ENCODE measurements at places on chromosomes 16 and 17.
A peak's percentile ranks its signal among the peaks of the same experiment; 100 is the strongest.

DNA sequence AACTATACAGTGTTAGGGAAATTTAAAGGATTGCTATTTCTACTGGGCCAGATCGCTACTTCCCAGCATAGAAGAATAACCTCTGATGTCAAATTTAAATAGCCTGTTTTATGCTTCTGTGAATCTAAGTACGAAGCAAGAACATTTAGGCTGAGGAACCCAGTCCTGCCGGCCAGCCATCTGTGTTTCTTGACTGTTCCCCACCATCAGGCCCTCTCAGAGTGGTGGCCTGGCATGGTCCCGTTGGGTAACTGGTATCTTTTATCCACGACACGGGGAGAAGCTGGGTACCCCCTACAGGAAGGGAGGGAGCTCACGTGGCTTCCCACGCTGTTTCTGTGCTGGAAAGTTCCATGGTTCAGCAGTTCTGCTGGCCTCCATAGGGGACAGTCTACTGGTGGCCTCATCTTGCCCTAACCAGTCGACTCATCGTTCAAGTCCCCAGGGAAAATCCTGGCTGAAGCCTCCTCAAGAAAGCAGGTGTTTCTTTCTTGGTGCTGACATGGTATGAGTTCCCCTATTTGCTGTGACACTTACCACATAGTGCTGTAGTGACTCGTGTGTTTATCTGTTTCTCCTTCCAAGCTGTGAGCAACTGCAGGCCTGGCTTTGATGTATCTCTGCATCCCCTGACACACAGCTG, 201.7 kb upstream of the NLRP1 start:
- H3K27me3 ChIP-seq: peaks cover 39% of the 10 kb centered on the region
- H3K4me1 ChIP-seq: no peaks in the 10 kb centered on the region
- no peak overlapping the region for H3K4me3 ChIP-seq

DNA sequence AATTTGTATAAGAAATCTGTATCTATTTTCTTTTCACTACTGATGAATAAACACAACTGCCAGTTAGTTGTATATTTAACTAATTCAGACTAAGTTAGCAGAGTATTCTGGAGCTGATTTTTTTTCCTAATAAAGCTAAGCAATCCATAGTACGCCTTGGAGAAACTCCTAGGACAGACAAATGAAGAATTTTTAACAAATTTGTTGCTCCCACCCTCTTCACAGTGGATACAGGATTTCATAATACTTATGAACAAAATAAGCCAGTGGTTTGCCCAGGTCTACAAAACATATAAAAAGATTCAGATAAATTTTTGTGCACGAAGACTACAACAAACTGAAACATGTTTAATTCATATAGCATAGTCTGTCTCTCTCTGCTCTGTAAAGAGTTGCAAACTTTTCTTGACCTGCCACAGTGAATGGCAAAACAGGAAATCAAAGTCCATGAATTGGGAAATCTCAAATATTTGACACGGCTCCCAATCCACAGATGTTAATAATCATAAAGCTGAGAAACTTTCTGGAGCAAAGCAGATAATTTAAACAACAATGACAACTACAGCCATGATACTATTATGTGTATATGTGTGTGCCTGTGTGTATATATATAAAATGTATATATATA, 594 bp upstream of the ABCA6 start:
- H3K27me3 ChIP-seq: peaks cover 33% of the 10 kb centered on the region
- peak overlapping the region; percentile 16 for H3K27ac ChIP-seq
- DNase-seq: no peak
- no peak overlapping the region for H3K4me3 ChIP-seq
- H3K4me1 ChIP-seq: peaks cover 8% of the 10 kb centered on the region

GRCh38 chr17:63173450-63173849, 207.4 kb downstream of the TANC2 start:
- peaks cover 7% of the 10 kb centered on the region for H3K36me3 ChIP-seq
- no peaks in the 10 kb centered on the region for H3K27me3 ChIP-seq
- peaks cover 38% of the 10 kb centered on the region for H3K4me1 ChIP-seq
- H3K4me3 ChIP-seq: no peak overlapping the region
- peak overlapping the region; percentile 91 for H3K27ac ChIP-seq

GRCh38 chr17:82897514-82898249, 57.9 kb upstream of the ZNF750 start:
- no peaks in the 10 kb centered on the region for H3K27me3 ChIP-seq
- H3K36me3 ChIP-seq: peaks cover 35% of the 10 kb centered on the region
- peaks cover 19% of the 10 kb centered on the region for H3K4me1 ChIP-seq
- no peak for DNase-seq
- no peak overlapping the region for H3K4me3 ChIP-seq
- no peak overlapping the region for H3K27ac ChIP-seq

DNA sequence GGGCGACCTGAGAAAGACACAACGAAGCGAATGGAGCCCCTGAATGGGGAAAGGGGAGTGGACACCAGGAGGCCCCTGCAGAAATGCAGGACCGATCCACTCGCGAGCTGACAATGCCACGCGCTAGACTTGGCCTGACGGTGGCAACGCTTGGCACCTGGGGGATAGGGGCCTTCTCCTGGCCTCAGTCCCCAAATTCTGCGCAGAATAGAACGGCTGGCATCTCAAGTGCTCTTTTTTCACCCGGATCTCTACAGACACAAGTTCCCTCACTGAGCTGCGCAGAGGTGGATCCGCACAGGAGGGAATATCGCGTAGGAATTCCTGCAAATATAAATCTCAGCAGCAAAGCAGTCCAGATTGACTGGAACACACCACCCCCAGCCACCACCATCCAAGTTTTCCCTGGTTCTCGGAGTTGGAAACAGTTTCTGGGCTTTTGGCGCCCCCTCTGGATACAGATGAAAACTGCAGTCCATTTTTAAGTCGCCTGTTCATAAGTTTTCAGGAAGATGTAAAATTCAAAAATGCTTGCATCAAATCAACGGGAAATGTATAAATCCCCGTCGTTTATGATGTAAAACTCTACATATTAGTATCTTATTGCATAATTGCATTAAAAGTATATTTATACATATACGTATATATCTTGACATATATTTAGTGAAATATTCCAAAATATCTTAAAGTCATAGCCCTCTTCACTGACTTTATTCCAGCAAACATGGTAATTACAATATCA, 2.3 kb upstream of the SOX9 start:
- H3K4me3 ChIP-seq: peak overlapping the region; percentile 73
- H3K27me3 ChIP-seq: peaks cover 78% of the 10 kb centered on the region
- peaks cover 59% of the 10 kb centered on the region for H3K4me1 ChIP-seq
- no peak overlapping the region for H3K27ac ChIP-seq
- H3K36me3 ChIP-seq: peaks cover 6% of the 10 kb centered on the region

DNA sequence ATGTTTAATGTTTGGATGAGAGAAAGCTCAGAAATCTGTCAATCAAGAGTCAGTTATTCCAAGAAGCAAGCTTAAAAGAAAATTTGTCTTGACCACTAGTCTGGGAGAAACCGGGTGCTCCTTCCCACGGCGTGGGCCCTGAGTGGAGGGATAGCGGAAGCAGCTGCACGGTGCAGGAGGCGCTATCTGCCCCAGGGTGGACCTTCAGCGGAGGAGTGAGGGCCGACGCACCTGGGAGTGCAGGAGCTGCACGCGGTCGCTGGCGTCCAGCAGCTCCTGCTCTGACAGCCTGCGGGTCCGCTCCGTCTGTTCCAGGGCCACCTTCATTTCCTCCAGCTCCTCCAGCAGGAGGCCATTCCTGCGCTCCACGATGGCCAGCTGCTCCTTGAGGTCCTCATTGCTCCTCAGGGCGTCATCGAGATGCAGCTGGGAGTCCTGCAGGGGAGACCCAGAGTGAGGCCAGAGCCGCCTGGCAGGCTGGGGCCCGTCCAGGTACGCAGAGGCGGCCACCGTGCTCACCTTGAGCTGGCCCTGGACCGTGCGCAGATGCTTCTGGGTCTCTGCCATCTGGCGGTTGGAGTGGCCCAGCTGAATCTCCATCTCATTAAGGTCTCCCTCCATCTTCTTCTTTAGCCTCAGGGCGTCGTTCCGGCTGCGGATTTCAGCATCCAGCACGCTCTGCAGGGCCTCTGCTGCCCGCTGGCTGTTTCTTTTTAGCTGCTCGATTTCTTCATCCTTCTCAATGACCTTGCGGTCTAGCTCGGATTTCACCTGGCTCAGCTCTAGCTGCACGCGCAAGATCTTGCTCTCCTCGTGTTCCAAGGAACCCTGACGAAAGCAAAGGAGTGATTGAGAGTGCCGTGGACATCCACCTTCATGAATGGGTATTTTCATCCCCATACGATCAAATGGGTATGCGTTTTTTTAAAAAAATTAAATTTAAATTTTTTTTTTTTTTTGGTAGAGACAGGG, 63.5 kb downstream of the MYH13 start:
- H3K4me3 ChIP-seq: no peak overlapping the region
- no peak for DNase-seq
- H3K4me1 ChIP-seq: peaks cover 6% of the 10 kb centered on the region
- peaks cover 11% of the 10 kb centered on the region for H3K27me3 ChIP-seq
- no peak overlapping the region for H3K27ac ChIP-seq
- H3K36me3 ChIP-seq: no peaks in the 10 kb centered on the region

DNA sequence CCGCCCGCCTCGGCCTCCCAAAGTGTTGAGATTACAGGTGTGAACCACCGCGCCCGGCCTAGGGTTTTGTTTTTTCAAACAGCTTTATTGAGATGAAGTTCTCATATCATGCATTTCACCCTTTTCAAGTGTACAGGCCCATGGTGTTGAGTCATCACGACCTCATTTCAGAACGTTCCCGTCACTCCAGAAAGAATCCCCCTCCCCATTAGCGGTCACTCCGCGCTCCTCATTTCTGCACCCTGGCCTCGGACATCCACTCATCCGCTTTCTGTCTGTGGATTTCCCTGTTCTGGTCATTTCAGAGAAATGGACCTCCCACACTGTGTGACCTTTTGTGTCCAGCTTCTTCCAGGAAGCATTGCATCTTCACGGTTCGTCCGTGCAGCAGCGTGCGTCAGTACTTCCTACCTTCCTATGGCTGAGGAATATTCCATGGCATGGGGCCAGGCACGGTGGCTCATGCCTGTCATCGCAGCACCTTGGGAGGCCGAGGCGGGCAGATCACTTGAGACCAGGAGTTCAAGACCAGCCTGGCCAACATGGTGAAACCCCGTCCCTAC, 135.2 kb upstream of the GSE1 start:
- DNase-seq: no peak
- H3K4me1 ChIP-seq: peaks cover 44% of the 10 kb centered on the region
- no peak overlapping the region for H3K4me3 ChIP-seq
- H3K27me3 ChIP-seq: no peaks in the 10 kb centered on the region
- peak overlapping the region; percentile 81 for H3K27ac ChIP-seq

- no peak overlapping the region for H3K27ac ChIP-seq
- no peak for DNase-seq
- H3K4me3 ChIP-seq: no peak overlapping the region
- peaks cover 7% of the 10 kb centered on the region for H3K4me1 ChIP-seq
Observed at GRCh38 chr17:40675905-40676304, 10.9 kb upstream of the KRT222 start.

DNA sequence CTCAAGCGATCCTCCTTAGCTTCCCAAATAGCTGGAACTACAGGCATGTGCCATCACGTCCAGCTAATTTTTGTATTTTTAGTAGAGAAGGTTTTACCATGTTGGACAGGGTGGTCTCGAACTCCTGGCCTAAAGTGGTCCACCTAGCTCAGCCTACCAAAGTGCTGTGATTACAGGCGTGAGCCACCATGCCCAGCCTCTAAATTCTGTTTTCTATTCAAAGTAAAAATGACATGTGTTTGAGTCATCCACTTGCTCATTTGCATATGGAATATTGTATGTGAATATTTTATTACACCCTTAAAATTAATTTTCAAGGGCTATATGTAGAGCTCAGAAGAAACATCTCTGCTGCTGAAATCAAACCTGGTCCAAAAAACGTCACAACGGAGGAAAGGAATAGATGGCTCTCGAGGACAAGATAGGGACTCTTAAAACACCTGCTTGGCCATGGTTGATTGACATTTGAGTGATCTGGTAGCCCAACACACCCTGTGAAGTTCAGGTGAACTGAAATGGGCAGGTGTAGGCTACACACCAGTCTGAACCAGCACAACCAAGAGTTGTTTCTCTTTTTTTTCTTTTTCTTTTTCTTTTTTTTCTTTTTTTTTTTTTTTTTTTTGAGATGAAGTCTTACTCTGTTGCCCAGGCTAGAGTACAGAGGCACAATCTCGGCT, 51.1 kb downstream of the SF3B3 start:
- no peak for DNase-seq
- H3K36me3 ChIP-seq: peaks cover 27% of the 10 kb centered on the region
- H3K4me1 ChIP-seq: peaks cover 15% of the 10 kb centered on the region
- no peaks in the 10 kb centered on the region for H3K27me3 ChIP-seq
- H3K4me3 ChIP-seq: no peak overlapping the region
